ENCODE measurements at places on chromosomes 2 and 18.

- DNase-seq = no peak
Observed at GRCh38 chr18:13362607-13363006, 144.0 kb downstream of the LDLRAD4 start.

DNA sequence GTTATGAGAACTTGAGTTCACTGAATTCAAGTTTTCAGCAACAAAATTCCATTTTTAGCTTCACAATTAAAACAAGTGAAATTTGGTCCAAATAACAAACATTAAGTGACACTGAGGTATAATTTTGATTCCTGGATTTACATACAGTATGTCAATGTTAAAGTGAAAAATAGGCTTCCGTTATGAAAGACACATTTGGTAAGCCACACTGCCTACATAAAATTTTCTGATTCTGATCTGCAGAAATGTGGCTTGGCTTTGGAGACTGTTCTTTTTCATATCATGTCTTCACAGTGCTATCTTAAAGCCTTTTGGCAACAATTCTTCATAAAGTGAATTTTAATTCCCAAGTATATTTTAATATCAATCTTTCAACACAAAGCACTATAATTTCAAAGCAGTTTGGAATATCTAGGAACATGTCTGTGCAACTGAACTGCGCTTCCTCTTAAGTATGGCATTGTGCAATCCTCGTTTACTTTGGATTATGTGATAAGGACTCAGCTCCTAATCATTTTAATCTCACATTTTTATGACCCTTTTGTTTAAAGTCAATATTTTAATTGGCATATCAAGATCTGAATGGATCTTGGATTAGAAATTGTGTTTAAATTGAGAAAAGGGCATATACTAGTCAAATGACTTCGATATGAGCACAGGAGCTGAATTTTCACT, 60.0 kb downstream of the RBMS1 start:
- DNase-seq = no peak

- no peak for DNase-seq
Observed at GRCh38 chr18:45999536-45999935, 32.4 kb upstream of the EPG5 start.

- DNase-seq = no peak
Observed at GRCh38 chr2:218300141-218300540, 7.8 kb upstream of the TMBIM1 start.

GRCh38 chr2:70728128-70728527, 39.9 kb downstream of the ADD2 start:
- DNase-seq = no peak

DNA sequence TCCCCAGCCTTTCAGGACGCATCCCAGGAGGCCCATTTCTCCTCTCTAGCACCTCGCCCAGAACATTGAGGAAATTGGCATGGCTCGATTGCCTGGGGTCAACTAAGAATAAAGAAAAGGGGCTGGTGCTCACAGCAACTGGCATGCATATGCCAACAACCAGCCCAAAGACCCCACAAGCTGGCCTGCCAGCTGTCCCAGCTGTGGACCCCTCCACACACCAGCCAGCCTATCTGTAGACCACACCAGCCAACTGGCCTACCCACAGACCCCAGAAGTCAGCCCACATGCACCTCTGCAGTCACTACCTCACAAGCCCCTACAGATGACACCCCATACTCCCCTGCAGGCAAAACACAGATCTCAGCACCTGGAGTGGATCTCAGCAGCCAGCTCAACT, 123.8 kb upstream of the ID2 start:
- no peak for DNase-seq

DNA sequence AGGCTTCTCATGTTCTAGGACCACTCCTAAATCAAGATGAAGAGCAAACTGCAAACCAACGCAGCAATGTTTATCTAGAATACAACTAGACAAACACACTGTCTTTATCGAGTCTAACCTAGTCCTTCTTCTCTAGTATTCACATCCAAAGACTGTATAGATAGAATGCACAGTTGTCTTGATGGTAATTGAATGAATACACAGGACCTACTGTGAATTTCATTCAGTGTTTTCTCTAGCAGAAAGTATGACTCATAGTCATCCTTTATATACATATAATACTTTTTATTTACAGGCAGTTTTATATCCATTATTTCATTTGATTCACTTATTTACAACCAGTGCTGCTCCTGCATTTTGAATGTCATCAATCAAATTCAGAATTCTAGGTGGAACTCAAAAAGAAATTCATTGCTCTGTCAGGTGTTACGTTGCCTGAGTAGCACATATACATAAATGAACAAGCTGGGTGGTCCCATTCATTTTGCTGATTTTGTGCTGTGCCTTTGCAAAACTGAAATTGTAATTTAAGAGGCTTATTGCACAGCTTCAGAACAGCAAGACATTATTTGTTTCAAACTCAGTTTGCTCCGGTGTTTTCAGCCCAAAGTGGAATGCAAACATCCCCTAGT, 374.8 kb downstream of the EPHA4 start:
- no peak for DNase-seq

GRCh38 chr2:31922542-31923408, 88.0 kb downstream of the MEMO1 start:
- no peak for DNase-seq

- no peak for DNase-seq
Observed at GRCh38 chr2:138901530-138901929, 121.3 kb upstream of the NXPH2 start.

All from stimulated activated CD8-positive, alpha-beta memory T cell treated with anti-CD3 and anti-CD28 coated beads, Interleukin-7, amount 100 ng/mL, for 1 hour (primary cell).